ENCODE measurements at places on chromosomes 16 and 17.

- DNase-seq = no peak
These were observed 57.0 kb downstream of the FOXL1 start for GRCh38 chr16:86635176-86635876.

DNA sequence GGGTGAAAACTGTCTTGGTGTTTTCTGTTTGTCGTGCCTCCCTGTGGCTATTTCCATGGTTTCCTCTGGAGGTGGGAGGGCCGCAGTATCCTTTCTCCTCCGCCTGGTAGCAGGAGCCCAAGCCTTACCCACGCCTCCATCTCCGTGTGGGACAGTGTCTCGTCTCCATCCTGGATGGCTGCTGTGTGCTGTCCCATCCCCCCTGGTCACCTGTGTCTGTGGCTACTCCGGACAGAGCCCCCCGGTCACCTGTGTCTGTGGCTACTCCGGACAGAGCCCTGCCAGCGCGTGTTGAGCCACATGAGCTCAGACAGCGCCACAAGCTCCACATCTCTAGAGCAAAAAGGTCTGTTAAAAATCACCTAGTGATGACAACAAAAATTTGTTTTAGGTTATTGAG lies 198.2 kb upstream of the CHMP6 start:
- no peak for DNase-seq

DNA sequence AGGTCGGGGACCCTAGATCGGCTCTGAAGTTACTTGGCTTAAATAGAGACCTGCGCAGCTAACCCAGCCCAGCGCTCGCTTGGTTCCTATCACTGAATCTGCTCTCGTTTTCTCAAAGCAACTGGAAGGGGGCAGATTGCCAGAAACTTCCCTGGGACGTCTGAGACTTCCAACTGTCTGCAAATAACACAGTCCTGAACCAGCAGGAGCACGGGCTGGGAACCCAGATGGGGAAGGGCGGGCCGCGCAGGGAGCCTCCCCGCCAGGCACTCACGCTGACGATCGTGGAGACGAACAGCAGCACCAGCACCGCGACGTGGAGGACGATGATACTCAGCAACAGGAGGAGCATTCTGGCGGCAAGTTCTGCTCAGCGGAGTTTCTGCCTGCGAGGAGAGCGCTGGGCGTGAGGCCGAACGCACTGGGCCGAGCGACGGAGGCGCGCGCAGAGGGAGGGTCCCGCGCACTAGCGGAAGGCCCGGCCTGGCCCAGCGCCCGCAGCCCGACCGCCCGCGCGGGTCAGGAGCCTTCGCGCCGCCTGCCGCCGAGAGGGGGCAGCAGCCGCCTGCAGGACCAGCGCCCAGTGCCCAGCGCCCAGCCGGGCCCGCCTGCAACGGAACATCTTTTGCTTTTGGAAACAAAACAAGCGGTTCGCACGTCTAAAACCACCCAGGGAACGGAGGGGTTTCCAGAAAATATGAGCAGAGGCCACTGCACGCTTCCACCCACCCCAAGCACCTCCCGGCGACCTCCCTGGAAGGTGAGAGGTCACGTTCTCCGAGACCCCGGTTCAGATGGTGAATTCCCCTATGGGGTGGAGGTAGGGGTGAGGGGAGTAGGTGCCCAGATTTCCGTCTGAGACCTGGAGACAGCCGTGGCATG lies 4.5 kb downstream of the PMP22 start:
- peak; percentile 57 for DNase-seq

GRCh38 chr17:31251105-31251969 lies 45.7 kb downstream of the OMG start:
- no peak for DNase-seq

DNA sequence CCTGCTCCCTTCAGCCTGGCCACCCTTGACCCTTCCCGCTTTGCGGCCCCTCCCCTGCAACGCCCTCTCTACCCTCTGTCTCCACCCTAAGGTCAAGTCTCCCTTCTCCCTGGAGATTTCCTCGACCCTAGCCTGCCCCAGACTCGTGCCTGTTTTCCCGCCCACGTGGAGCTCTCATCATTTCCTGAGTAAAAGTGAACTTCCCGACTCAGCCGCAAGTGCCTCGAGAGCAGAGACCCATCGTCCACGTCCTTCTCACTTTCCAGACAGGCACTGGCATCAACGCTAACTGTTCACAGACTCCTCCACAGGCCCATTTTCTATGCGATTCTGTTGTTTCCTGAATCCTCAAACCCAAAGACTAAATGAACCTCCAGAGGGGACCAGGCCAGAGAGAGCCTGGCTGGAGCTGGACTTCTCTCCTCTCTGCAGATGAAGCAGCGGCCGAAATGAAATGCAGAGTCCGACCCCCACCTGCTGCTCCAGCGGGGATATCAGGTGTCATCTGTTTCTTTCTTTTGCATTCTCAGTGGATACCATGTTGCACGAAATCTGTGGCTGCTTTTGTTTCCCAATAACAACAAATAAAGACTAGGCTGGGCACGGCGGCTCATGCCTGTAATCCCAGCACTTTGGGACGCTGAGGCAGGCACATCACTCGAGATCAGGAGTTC lies 52.5 kb downstream of the RTN4RL1 start:
- no peak for DNase-seq

DNA sequence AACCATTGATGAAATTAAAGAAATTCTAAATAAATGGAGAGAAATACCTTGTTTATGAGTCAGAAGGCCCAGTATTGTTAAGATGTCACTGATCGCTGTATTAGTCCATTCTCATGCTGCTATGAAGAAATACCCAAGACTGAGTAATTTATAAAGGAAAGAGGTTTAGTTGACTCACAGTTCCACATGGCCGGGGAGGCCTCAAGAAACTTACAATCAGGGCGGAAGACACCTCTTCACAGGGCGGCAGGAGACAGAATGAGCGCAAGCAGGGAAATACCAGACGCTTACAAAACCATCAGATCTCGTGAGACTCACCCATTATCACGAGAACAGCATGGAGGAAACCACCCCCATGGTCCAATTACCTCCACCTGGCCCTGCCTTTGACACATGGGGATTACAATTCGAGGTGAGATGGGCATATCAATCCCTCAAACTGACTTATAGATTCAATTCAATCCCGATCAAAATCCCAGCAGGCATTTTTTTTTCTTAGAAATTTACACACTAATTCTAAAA lies 157.2 kb downstream of the ENGASE start:
- DNase-seq = no peak

GRCh38 chr17:50049636-50050035 lies 6.3 kb upstream of the ITGA3 start:
- DNase-seq = no peak

GRCh38 chr17:17402558-17402957 lies 74.2 kb upstream of the MED9 start:
- DNase-seq = no peak

DNA sequence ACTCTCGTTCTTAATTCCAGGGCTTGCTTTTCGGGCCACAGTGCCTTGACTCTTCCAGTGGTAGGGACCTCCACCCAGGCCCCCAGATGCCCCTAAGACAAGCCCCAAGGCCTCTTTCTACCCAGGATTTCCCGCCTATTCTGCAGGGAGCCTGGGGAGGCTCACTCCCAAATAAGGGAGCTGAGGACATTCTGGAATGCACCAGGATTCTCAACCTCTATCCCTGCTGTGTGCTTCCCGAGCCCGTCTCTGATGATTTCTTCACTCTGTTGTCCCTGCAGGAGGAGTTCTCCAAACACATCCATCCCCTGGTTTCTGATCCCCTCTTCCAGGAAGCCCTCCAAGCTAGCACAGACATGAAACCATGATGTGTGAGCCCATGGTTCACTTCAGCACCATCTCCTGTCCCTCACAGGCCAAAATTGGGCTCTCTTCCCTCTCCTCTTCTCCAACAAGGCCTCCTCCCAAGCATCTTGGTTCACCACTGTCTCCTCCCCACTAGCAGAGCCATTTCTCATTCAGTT lies 255.9 kb downstream of the KATNIP start:
- no peak for DNase-seq

- no peak for DNase-seq
These were observed 37.8 kb upstream of the LHX1 start for GRCh38 chr17:36899250-36900159.

DNA sequence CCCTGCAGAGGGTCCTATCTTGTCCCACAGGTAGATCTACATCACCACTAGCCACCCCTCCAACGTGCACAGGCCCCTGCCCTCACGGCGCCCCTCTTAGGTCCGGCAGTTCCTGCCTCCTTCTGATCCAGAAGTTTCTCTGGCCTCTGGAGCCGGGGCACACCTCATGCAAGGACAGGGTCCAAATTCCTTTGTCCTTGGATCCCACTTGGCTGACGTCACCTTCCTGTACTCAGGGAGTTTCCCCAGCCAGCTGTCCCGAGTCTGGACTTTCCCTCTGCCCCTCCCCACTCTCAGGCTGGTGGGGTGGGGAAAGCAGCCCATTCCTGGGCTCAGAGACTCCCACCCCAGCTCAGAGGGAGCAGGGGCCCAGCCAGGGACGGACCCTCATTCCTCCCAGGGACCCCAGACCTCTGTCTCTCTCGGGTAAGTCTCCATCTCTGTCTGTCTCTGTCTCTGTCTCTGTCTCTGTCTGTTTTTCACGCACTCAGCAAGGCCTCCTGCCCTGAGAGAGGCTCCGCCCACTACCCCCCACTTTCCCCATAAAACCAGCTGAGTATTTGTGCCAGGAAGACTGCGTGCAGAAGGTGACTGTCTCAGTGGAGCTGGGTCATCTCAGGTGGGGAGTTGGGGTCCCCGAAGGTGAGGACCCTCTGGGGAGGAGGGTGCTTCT lies at the start of gene IL32:
IL32 (plus strand) TSS at position 572 of the 673 bp plus-strand sequence. CDS start 172 bp downstream, outside the sequence.
- no peak for DNase-seq

DNA sequence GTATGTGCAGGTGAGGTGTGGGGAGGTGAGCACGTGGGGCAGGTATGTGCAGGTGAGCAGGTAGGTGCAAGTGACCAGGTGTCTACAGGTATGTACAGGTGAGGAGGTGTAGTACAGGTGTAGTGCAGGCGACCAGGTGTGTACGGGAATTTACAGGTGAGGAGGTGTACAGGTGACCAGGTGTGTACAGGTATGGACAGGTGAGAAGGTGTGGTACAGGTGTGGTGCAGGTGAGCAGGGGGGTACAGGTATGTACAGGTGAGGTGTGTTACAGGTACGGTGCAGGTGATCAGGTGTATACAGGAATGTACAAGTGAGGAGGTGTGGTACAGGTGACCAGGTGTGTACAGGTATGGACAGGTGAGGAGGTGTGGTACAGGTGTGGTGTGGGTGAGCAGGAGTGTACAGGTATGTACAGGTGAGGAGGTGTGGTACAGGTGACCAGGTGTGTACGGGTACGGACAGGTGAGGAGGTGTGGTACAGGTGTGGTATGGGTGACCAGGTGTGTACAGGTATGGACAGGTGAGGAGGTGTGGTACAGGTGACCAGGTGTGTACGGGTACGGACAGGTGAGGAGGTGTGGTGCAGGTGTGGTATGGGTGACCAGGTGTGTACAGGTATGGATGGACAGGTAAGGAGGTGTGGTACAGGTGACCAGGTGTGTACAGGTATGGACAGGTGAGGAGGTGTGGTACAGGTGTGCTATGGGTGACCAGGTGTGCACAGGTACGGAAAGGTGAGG lies 12.8 kb upstream of the DBNDD1 start:
- no peak for DNase-seq

DNA sequence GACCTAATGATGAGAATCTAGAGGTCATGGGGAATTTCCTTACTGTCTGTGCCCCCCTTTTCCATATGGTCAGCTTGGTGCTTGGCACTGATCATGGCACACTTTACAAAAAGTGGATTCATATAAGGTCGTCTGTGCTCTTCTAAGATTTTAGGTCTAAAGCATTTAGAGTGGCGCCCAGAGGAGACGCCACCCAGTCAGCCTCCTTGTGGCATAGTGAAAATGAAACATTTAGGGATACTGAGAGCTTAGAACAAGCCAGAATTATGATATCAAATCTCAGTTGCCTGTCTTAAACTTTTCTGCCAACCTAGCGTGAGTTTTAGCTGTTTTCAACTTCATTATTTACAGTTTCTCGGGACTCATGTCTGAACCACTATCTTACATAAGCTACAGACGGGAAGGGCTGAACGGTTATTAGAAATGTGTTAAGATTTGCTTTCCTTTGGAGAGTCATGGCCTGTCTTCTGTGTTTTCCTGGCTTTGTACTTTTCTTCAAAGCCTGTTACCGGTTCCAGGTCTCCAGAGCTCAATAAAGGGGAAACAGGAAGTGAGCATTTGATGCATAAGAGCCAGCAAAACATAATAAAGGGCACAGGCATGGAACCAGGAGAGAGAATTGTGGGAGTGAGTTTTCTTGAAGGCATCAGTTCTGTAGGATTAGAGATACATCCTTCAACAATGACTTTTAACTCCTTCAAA lies 13.7 kb downstream of the ZNRF1 start:
- DNase-seq = no peak

- DNase-seq = no peak
These were observed 1.0 kb downstream of the HOXB2 start for GRCh38 chr17:48543854-48544348.

- DNase-seq = peak; percentile 41
These were observed 13.3 kb downstream of the UTS2R start for GRCh38 chr17:82384730-82385481.

DNA sequence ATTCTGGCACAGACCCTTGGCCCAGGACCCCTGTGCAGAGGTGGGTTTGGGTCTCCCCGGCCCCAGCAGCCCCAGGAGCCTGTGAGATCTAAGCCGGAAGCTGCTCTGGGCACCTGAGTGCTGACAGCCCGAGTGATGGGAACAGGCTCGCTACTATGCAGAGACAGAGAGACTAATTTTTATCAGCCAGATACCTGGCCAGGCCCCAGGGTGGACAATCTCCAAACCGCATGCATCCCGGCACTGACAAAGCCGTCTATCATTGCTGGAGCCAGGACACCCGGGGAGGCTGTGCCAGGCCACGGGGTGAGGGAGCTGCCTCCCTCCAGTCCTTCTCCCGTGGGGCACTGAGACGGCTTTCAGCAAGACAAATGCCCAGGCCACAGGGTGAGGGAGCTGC lies 25.0 kb downstream of the CBFA2T3 start:
- DNase-seq = no peak

GRCh38 chr17:71413935-71414334 lies 706.9 kb upstream of the SOX9 start:
- no peak for DNase-seq

DNA sequence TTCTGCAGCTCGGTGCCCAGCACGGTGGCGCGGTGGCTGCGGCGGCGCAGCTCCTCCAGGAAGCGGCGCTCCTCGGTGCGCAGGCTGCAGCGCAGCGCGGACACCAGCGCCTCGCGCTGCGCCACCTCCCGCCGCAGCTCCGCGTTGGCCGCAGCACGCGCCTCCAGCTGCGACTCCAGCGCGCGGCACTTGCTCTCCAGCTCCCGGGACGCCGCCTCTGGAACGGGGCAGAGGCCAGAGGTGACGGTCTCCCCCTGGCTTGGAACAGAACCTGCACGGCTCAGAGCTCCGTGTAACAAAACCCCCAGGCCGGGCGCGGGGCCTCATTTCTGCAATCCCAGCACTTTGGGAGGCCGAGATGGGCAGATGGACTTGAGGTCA lies 13.2 kb upstream of the CLUH start:
- no peak for DNase-seq

- no peak for DNase-seq
These were observed 24.0 kb downstream of the CPSF4L start for GRCh38 chr17:73237714-73238113.

- no peak for DNase-seq
These were observed 712.8 kb downstream of the CDH8 start for GRCh38 chr16:61323456-61323855.

- no peak for DNase-seq
These were observed 267.9 kb downstream of the CPPED1 start for GRCh38 chr16:12535535-12536411.

- no peak for DNase-seq
These were observed 10.0 kb downstream of the NLE1 start for GRCh38 chr17:35132099-35132498.

- DNase-seq = no peak
These were observed 29.7 kb downstream of the CHCT1 start for GRCh38 chr17:60451965-60452364.

- no peak for DNase-seq
These were observed 52.4 kb upstream of the MRPS23 start for GRCh38 chr17:57902117-57902799.

- no peak for DNase-seq
These were observed 61.7 kb upstream of the ZNF469 start for GRCh38 chr16:88320947-88321634.
